Fibroblast of upper back skin (primary cell): ENCODE measurements at places on chromosomes 6 and 20.

DNA sequence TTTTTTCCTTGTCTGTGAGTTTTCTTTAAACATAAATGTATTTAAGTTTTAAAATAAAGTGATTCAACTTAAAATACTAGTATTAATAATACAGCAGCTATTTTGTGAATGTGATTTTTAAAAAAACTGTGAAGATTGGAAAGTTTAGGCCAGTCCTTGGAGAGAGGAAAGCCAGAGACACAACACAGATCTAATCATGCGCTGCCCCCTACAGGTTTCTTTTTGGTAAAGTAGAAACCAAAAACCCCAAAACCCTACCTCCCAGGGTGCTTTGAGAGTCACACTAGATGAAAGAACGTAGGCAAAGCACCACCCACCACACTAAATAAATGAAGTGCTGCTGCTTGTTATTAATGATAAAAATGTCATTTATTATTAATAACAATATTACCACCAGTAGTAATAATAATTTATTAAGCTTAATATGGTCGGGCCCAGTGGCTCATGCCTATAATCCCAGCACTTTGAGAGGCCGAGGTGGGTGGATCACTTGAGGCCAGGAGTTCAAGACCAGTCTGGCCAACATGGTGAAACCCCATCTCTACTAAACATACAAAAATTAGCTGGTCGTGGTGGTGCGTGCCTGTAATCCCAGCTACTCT, 33.7 kb downstream of the SLC9A8 start:
- peak; percentile 58 for DNase-seq

- no peak for DNase-seq
Observed at GRCh38 chr6:12456343-12456742, 166.2 kb downstream of the EDN1 start.

DNA sequence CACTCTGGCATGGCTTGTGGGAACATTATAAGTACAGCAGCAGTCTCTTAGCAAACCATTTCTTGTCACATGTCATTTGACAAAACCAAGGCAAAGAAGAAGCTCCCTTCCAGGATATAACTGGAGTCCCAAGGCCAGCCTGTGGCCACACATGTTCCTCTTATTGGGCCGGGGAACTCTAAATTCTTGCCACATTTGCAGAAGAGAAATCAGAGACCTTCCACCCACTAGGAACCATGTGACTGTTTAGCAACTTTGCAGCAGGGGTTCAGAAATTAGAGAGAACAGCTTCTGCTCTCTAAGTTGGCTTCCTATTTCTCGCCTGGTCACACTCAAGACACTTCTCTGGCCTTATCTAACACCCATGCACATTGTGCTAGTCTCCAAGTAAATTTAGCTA, 20.4 kb upstream of the MEP1A start:
- DNase-seq = no peak

- peak; percentile 56 for DNase-seq
Observed at GRCh38 chr20:51639206-51639832, 96.8 kb upstream of the NFATC2 start.

- DNase-seq = no peak
Observed at GRCh38 chr20:56943946-56944945, 315.1 kb downstream of the TFAP2C start.
